ENCODE measurements at places on chromosomes 7 and 10.

- DNase-seq = no peak
These were observed 49.4 kb upstream of the LRRN3 start for GRCh38 chr7:111041577-111041976.

- no peak for DNase-seq
These were observed 930 bp upstream of the HOXA10 start for GRCh38 chr7:27174874-27175625.

GRCh38 chr10:109877546-109877945 lies 45.8 kb downstream of the XPNPEP1 start:
- DNase-seq = no peak

GRCh38 chr10:70380350-70381135 lies 1.9 kb downstream of the LRRC20 start:
- DNase-seq = no peak

DNA sequence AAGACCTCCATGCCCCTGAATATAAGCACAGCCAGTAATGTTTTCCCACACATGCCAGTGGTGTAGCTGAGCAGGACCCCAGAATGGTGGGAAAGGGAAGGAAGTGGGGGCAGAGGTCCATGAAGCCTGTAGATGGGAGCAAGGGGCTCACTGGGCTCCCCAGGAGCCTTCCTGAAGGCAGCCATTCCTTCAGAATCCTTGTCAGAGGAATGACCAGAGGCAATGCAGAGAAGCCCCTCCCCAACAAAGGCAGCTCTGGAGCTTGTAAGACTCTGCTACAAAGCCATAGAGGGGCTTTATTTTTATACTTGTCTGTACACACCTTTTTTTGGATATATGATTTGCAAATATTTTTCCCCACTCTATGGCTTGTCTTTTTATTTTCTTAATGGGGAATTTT lies 165.0 kb upstream of the TCF7L2 start:
- DNase-seq = no peak

GRCh38 chr7:2100278-2101208 lies 132.2 kb downstream of the MAD1L1 start:
- DNase-seq = no peak

- DNase-seq = no peak
These were observed 343 bp upstream of the C10orf71 start for GRCh38 chr10:49298671-49298982.

DNA sequence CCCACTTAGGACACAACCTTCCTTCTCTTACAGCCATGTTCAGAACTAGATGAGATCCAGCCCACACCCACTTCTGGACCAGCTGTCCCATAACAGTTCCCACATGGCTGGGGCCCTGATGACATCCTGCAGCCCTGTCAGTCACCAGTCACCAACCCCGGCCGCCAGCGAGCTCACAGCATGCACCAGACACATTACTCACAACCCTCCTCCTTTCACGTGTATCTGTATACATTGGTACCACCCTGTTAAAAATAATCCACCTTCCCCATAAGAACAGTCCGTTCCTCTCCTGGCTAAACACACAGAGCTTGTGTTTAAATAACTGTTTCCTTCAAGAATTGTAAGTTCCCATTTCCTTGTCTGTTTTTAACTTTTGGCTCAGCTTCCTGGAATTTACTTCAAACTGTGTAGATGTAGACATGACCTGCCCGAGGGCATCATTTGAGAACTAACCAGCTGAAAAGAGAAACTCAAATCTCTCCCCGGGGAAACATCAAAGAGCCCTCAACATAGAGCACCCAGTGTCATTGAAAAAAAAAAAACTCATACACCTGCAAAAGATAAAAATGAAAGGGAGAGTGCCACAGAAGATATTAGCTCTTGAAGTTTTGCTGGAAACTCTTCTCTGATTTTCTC lies 26.0 kb upstream of the PRLHR start:
- no peak for DNase-seq

DNA sequence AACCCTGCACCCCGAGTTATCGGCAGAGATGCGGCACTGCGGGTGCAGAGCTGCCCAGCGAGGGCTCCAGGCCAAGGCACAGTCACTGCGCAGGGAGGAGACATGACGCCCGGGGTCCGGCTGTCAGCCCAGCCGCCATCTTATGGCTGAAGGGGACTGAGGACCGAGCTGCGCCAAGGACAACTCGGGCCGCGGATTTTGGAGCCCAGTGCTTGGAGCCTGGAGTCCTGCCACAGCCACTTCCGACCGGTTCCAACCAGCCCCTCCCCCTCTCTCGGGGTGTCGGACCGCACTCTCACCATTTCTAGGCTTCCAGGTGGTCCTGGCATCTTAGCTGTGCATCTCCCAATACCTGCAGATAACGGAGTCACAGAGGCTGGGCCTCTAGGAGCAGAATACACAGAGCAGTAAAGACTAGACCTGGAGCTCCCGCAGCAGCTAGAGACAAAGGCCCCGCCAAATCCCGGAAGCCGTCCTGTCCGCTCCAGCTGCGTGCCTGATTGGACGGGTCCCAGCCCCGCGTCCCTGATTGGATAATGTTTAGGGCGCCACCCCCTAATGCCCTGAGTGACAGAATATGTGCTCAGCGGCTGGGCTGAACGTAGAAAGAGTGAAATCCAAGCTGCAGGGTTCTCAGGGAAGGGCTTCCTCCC lies at the start of gene ZNF680:
ZNF680 (minus strand) TSS at position 446 of the 653 bp plus-strand sequence; CDS start at position 329, 117 bp downstream.
- peak; percentile 73 for DNase-seq

DNA sequence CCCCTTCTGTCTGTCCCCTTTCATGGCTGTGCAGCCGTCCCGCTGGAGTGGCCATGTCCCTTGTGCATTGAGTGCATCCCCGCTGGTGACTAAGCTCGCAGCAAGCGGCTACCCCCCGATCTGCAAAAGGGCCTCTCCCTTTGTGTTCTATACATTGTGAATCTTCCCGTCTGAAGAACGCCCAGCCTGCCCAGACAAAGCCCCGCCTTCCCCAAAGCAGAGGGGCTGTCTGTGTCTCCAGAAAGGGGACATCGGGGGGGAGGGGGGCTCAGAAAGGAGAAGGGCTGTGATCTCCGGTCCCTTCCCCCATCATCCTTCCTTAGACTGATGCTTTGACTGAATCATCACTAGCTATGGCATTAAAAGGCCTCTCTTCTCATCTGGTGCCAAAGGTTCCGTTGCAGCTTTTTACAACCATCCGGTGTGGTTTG lies 11.9 kb downstream of the NPTX2 start:
- no peak for DNase-seq

DNA sequence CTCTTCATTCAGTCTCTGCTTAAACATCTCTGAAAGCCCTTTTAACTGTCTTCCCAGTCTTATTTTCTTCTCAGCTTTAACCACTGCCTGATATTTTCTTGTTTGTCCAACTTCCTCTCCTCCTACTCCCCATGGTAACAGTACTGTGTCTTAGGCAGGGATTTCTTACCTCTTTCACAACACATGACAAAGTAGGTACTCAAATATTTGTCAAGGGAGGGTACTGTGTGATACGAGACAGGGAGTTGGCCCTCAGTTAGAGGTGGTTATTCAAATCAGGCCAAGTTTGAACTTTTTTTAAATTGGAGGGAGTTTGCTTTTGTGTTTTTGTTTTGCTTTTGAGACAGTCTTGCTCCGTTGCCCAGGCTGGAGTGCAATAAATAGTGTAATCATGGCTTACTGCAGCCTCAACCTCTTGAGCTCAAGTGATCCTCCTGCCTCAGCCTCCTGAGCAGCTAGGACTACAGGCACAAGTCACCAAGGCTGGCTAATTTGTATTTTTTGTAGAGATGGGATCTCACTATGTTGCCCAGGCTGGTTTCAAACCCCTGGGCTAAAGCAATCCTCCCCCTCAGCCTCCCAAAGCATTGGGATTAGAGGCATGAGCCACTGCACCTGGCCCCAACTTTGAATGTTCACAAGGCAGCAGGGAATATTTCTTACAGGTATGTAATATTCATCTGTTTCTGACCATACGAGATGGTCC lies 2.5 kb upstream of the KPNA7 start:
- DNase-seq = no peak

- DNase-seq = no peak
These were observed 10.9 kb downstream of the PNPLA8 start for GRCh38 chr7:108515013-108515412.

GRCh38 chr7:44735403-44736165 lies 13.1 kb upstream of the ZMIZ2 start:
- peak; percentile 18 for DNase-seq

GRCh38 chr10:129085811-129086210 lies 381.2 kb upstream of the MGMT start:
- no peak for DNase-seq

- no peak for DNase-seq
These were observed 743 bp upstream of the POR start for GRCh38 chr7:75914169-75914654.

DNA sequence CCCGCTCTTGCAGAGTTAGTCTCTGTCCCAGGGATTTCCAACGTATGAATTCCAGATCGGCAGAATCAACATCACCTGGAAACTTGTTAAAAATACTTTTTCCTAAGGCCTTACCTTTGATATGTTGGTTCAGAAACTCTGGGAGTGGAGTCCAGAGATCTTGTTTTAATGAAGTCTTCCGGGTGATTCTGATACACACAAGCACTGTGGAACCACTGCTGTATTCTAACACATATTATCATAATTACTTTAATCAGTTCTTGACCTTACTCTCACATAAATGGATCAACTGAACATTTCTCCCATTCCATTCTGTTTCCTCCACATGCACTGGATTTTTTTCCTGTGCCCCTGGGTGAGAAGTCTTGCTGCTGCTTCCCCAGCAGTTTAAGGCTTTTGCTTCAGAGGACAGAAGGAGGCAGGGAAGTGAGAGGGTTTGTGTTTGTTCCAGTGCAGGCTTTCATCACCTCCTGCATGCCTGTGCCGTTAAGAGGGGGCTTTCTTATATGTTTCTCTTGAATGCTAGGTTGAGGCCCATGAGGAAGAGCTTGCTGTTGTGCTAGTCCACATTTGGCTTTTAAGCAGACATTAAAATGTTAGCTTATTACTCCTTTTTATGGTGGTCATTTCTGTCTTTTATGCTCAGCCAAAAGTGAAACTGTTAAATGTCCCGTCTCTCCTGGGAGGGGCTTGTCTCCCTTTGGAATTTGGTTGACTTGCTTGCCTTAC lies 32.4 kb downstream of the CCSER2 start:
- no peak for DNase-seq

All from stimulated activated CD4-positive, alpha-beta T cell treated with anti-CD3 and anti-CD28 coated beads, Interleukin-1b, Interleukin-23, amount 100 ng/mL, for 1 hour (primary cell).